ENCODE measurements at places on chromosomes 3 and 15.
A peak's percentile ranks its signal among the peaks of the same experiment; 100 is the strongest.

GRCh38 chr15:98667521-98668179 lies 19.3 kb downstream of the IGF1R start:
- DNase-seq, result no peak

DNA sequence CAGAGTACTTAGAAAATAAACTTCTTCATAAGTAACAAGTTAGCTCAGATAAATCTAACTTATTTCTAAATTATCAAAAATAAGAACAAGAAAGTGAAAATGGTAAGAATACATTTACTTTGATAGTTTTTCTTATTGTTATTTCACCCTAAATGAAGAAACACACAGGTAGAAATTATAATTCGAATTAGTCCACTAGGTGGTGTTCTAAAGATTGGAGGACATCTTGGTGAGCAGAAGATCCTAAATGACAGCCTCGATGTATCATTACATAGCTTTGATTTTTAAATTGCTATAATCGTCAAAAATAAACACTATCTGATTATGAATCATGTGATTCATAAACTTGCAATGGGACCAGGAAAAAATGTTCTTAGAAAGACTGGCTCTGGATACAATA lies 280.8 kb upstream of the UBE2E2 start:
- peak; percentile 31 for DNase-seq

DNA sequence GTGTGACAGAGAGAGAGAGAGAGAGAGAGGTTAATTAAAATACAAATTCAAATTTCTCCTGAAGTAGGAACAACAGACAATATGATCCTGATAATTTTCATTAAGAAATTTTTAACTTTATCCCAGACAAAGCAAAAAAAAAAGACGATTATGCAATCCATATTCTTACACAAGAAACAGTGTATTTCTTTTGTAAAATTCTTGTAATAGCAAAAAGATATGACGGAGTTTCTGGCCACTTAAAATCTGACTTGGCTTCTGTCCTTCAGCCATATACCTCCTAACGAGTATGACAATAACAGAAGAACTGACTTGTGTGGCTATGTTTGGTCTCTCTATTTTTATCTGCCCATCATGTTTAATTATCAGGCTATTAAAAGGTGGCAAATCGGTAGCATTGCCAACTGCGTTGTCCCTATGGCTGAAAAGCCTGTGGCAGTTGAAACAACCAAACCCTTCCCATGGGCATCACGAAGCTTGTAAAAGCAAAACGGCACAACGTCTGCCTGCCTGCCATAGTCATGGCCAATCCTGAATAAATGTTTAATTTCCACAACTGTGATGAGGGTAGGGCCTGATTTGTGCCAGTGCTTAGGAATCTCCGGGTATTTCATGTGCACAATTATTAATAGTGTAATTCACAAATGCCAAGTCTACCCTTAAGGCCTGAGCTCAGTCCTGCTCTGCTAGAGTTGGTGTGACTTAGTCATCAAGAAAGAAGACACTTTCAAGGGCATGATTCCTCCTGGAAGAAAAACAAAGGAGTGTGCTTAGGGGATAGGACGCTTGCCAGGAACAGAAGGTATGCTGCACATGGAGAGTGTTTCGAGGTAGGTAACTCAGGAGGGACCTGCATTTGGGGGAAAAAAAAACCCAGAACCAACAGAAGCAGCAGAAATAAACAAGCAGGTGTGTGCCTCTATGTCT lies 1090.2 kb downstream of the FHIT start:
- no peak for DNase-seq

DNA sequence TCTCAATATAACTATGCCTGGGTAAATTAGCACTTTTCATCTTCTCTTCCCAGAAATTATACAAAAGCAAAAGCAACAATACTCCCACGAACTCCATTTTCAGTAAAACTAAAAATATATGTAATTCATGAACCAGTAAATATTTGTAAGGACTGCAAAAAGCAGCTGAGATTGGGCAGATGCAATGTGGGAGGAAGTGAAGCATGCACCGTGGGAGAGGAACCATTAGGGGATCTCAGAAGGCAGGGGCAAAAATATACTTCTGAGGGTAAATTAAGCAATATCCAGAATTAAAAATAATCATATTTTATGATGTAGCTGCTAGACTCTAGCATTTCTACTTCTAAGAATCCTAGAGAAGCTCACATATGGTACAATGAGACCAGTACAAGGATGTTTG lies 20.2 kb downstream of the CFAP91 start:
- DNase-seq, result no peak

DNA sequence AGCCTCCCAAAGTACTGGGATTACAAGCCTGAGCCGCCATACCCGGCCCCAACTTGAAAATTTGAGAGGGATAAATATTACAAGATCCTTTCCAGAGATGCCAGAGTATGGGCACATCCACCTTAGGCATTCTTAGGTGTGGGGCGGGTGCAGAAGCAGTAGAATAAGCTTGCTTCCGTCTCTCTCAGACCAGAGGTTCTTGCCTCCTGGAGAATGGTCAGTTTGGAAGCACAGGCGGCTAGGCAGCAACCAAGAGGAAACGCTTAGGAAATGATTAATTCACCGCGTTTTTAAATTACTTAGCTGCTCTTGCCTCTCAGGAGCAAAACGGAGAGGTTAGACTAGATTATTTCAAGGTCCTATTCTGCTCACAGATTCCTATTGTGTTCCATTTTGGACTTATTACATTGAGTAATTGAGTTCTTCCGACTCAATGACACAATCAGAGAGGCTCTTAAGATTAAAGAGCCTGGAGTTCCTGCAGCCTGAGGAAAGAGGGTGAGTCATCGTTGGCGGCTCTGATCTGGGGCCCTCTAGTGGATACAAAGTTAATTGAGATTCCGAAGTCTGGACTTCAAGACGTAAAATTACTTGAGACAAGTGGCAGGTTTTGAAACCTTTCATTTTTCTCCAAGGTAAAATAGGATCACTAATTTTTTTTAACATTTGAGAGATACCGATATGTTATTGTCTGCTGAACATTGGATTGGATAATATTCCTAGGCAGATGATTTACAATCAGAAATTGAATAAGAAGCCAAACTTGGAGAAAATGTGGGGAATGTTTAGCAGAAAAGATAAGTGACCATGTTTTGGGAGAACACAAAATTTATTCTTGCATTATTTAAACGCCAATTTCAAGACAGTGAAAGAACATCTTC lies 5.8 kb upstream of the TOPAZ1 start:
- DNase-seq, result peak; percentile 86

DNA sequence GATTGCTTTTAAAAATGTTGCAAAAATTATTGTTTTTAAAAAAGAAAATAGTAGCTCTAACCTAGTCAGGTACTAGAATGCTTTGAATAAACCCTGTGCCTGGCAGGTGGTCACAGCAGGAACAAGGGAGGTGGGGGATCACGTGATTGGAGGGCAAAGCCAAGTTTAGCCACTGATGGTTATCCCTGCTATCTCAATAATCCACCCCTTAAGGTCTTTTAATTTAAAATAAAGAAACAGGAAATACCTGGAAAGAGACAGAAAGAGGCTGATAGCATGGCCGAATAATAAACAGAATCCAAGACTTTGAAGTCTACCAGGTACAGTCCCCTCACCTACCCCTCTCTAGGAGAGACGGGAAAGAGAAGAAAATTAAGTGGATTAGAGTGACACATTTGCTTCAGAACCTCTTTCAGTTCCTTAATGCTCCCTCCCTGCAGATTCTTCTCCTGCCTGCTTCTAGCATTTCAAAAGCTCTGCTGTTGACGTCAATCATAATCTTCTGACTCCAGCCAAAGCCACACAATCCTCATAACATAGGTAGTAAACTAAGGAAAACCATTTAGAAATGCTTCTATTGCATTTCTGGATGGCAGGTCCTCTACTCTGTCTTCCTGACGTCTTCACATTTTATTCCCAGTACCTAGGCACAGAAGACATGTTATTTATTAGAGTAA lies 303.4 kb upstream of the MME start:
- no peak for DNase-seq
